ENCODE measurements at places on chromosomes 2 and 18.

DNA sequence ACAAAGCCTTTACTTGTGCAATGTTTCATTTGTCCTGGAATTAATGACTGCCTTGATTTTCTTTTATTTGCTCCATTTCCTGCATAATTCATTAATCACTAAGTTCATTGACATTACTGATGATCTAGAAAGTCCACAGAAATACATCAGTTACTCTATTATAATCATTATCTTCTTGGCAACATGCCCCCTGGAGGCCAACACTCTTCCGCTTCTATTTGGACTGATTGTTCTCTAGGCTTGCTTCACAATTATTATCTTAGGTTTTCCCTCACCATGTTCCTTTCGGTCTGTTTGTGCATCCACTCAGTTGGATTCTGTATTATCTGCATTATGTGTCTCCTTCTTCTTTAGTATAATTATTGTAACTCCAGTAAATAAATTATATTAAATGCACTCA lies 461.0 kb upstream of the CDH2 start:
- DNase-seq: no peak

DNA sequence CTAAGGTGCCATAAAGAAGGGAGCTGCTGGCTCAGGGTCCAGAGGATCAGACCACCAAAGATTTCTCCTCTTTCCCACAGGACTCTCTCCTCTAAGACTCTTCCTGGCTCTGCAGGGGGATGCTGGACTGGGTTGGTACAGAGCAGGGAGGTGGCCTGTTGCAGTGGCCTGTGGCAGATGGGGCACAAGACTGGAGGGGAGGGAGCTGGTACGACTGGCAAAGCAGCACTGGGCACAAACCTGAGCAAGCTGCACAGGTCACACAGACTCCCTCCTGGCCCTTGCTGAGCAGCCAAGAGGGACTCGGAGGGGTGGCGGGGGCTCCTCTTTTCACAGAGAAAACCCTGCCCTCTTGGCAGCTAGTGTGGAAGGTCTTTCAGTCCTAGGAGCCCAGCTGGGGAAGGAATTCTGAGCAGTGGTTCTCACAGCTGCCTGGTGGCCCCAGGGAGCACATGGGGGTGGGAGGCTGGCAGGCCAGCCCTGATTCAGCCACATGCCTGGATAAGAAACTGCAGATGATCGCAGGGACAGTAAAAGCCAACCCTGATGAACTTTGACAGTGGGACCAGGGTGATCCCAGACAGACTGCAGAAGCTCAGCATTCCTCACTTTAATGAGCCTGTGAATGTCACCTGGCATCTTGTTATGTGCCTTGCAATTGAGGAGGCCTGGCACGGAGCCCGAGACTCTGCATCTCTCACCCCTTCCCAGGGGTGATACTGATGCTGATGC lies 32.5 kb upstream of the ACAA2 start:
- no peak for DNase-seq

- DNase-seq: no peak
Observed at GRCh38 chr2:216742411-216742810, 47.1 kb upstream of the IGFBP5 start.

- no peak for DNase-seq
Observed at GRCh38 chr18:51123936-51124486, 73.5 kb downstream of the MEX3C start.

DNA sequence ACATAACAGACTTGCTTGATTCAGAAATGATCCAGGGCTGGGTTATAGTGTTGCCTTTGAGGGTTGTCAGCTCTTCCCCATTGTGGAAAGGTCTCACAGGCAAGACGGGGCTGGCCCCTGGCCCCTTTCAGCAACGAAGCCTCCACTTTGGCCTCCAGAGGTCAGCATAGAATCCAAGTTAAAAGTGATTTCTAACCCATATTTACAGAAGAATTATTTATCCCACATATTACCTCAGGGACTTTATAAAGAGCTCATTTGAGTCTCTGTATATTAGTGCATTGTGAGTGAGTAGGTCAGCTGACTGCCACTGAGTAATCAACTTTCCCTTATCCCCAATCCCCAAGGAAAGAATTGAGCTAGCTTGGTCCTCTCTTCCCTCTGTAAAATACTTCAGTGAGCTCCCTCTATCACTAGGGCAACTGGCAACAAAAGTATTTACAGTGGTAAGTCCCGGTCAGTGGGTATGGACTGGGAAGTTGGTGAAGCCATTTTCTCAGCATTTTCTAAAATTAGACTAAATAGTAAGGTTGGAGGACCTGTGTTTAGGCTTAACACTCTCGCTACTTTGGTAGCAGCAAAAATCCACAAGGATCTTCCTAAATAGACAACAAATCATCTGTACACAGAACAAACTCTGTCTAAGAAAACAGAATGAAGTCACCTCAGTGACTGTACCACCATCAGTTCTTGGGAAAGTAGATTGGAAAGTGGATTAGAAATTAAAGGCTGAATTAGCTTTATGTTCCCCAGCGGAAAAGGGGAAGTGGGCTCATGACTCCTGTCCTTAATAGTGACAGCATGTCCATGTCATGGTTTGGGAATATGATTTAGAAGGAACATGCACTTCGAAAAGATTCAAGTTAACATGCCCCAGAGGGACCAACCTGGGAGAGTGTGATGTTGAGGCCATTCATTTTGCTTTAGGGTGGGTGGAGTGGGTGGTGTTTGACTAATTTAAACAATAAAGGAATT lies 171.0 kb upstream of the SIX3 start:
- DNase-seq: no peak

GRCh38 chr2:60052601-60053000 lies 500.9 kb downstream of the BCL11A start:
- DNase-seq: no peak

GRCh38 chr2:2123238-2123637 lies 207.8 kb downstream of the MYT1L start:
- DNase-seq: no peak

GRCh38 chr2:206851521-206851920 lies 86.1 kb downstream of the FASTKD2 start:
- no peak for DNase-seq

DNA sequence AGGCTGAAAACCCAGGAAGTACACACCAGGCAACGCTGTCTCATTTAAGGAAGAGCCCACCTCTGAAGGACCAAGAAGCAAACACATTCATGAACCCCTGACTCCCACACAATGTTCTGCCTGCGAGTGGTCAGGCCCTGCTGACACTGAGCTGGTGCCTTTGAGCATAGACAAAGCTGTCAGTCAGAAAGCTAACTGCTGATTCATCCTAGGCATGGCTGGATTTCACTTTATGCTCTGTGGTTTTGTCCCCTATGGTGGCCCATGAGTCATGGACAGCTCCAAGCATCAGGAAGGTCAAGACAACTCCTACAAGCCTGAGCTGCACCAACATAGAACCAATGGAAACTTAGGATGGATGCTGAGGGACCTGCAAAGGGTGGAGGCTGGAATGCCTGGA lies 78.9 kb downstream of the UXS1 start:
- DNase-seq: no peak

DNA sequence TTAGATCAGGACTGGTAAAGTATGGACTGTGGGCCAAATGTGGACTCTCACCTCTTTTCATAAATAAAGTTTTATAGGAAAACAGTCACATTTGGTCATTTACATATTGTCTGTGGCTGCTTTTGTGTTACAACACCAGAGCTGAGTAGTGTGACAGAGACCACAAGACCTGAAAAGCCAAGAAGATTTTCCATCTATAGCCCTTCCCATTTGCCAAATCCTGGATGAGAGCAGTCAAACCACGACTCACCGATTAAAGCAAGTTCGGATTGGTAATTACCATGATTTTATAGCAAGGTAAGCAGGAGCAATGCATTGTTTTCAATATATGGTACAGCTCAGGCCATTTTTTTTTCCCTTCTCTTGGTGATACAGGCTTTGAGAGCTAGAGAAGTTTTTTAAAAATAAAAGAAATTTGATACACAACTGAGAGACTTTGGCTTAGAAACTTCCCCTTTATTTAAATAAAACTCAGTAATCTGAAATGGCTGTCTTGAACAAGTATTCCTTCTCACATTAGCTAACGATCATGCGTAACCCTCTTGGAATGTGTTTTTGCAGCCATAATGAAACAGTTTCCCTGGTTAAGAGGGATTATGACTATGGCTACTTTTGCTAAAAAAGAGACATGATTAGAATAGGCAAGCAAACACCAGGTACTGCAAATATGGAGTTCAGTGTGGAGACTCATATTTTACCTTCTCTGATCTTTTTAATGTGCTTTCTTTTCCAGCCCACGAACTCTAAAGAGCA lies 9.5 kb upstream of the MALL start:
- DNase-seq: no peak

- DNase-seq: no peak
Observed at GRCh38 chr2:20641123-20641985, 9.5 kb downstream of the HS1BP3 start.

- DNase-seq: no peak
Observed at GRCh38 chr18:33350256-33350655, 90.3 kb downstream of the CCDC178 start.
